Hippocampal formation (tissue), 2 donors: ENCODE measurements at places on chromosomes 11 and 22.

DNA sequence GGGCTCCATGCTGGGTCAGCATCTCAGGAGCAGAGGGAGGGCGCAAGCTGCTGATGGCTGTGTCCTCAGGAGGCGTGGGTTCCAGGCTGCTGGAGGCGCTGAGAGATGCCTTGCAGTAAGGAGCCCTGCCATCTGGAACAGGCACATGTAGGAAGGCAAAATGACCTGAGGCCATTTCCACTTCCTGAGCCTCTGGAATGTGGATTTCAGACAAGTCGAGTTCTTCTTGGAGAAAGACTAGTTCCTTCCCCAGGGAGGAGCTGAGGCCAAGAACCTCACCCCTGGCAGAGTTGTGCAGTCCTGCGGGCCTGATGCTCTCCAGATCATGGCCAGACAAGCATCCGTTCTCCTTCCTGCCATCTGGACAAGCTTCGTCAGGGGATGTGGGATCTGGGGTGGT is 19.3 kb downstream of the HPS4 start:
- DNase-seq: no peak

DNA sequence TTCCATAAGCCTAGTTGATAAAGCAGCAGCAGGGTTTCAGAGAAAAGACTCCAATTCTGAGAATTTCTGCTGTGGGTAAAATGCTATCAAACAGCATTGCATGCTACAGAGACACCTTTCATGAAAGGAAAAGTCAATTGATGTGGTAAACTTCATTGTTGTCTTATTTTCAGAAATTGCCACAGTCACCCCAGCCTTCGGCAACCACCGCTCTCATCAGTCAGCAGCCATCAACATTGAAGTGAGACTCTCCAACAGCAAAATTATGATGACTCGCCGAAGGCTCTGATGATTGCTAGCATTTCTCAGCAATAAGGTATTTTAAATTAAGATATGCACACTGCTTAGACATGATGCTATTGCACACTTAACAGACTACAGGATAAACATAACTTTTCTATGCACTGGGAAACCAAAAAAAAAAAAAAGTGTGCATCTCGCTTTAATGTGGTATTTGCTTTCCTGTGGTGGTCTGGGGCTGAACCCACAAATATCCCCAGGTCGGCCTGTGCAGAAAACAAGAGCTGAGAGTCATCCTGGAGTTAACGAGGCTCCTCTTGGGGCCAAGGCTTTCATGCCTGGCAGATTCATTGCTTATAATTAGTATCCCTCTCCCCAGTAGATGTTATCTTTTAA is 192.1 kb downstream of the CTTN start:
- DNase-seq: no peak

DNA sequence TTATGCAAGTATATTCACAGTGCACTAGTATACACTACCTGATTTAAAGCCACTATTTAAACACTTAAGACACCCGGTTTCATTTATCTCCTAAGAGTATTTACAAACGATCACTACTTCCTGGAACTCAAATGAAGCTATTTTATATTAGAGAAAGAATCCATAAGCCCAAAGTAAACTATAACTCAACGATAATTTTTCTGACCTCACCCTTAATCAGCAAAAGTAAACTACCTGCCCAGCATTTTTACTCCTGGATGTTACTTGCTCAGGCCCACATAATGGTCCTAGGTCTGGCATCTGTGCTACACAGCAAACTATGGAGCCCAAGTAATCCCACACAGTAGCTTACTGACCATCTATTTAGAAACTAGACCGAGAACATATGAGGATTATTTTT is 33.4 kb downstream of the TSG101 start:
- DNase-seq: no peak

GRCh38 chr11:10558288-10558687 is 10.2 kb downstream of the LYVE1 start:
- no peak for DNase-seq

DNA sequence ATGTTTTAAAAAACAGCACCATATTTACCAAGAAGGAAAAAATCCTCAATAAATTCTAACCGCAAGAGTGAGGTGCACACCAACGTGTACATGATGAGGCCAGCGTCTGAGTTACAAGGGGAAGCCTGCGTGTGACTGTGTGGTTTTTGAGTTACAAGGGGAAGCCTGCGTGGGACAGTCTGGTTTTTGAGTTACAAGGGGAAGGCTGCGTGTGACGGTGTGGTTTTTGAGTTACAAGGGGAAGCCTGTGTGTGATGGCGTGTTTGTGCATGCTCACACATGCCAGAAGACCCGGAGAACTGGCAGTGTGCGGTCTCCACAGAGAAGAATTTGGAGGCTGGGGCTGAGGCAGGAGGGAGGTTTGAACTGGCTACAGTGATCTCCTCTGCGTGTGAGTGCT is 1376.4 kb downstream of the TBC1D22A start:
- DNase-seq: no peak

DNA sequence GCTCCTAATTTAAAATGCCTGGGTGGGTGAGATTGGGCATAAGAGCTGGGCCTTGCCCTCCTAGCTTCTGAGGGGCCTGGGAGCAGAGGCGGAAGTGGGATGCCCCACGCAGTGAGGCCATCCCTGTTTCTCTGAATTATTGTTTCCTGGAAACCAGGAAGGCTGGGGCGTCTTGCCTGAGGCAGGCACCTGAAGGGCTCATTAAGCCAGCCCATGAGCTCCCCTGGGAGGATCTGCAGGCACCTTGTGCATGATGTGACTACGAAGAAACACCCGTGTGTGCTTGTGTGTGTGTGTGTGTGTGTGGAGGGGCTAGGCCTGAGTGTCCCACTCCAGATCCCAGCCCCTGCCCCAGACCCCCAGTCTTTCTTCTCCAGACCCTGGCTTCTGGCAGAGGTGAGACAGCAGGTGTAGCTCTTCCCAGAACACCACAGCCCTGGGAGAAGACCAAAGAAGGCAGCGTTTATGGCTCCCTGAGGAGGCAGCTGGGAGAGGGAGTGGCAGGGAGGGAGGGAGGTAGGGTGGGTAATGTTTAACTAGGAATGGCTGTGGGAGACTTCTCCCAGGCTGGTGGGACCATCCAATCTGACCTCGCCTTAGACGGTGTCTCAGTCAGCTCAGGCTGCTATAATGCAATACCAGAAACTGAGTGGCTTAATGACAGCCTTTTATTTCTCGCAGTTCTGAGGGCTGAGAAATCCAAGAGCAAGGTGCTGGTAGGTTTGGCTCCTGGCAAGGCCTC is 2.1 kb upstream of the BATF2 start:
- DNase-seq: no peak

DNA sequence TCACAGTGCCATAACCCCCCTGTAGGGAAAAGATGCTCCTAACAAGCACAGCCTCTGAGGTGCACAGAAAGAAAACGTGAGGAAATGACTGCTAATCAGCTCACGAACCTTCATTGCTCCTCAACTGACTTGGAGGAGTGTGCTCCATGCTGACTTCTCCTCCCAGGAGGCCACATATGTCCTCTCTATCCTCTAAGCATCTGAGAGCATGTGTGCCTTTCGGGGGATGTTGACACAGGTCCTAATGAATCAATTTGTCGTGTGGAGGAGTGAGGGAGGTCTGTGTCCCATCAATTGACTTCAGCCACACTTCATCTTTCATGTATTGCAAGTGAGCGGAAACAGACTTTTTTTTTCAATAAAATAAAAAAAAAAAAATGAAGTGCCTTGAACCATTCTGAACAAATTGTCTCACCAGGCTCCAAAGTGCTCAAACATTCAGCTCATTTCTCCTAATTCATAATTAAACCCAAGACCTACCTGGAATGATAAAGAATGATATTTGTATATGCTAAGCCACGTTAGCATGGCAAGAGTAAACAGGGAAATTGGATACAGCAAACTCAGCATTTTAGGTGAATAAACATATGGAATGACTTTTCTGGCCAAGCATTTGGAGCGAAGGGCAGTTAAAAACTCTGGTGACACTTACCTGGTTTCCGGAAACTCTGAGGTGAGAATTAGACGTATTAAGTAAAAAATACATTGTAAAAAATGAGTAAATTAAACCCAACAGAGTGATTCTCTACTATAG is 317.6 kb upstream of the FAT3 start:
- no peak for DNase-seq

DNA sequence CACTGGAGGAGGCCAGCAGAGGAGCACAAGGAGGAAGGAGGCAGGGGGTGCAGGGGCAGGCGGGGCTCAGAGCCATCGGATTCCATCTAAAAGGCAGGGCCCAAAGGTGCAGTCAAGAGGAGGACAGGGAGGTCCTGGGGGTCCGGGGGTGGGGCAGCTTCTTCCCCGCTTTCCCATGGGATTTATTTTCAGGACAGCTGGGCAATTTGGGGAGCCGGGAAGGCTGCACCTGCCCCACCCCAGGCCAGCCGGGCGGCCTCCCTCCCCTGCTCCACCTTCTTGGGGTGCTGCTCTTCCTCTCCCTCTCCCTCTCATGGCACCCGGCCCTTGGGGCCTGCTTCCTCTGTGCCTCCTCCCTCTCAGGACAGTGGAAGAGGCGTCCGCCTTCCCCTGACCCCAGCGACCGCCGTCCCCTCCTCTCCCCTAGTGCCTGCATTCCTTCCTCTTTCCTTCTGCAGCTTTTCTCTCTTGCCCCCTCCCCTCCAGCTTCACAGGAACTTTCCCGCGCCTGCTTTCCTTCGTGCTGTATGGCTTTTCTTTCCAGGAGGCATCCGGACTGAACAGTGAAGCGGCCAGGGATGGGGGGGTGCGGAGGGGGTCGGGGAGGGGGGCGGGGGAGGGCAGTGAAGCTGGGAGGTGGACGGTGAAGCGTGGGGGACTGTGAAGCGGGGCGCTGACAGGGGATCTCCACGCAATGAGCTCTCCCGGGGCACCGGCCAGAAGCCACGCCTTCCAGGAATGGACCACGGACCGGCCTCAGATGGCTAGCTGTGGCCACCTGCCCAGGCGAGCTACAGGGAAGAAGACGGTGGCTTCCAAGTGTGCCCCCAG is 26.9 kb downstream of the APOBEC3H start:
- no peak for DNase-seq

GRCh38 chr22:26797910-26798309 is 140.5 kb downstream of the MIAT start:
- no peak for DNase-seq

- DNase-seq: no peak
Observed at GRCh38 chr22:21938906-21939305, 13.7 kb downstream of the PPM1F start.

GRCh38 chr11:14288189-14288935 is 70.6 kb downstream of the RRAS2 start:
- no peak for DNase-seq

- DNase-seq: no peak
Observed at GRCh38 chr11:92685049-92685448, 284.4 kb upstream of the MTNR1B start.

DNA sequence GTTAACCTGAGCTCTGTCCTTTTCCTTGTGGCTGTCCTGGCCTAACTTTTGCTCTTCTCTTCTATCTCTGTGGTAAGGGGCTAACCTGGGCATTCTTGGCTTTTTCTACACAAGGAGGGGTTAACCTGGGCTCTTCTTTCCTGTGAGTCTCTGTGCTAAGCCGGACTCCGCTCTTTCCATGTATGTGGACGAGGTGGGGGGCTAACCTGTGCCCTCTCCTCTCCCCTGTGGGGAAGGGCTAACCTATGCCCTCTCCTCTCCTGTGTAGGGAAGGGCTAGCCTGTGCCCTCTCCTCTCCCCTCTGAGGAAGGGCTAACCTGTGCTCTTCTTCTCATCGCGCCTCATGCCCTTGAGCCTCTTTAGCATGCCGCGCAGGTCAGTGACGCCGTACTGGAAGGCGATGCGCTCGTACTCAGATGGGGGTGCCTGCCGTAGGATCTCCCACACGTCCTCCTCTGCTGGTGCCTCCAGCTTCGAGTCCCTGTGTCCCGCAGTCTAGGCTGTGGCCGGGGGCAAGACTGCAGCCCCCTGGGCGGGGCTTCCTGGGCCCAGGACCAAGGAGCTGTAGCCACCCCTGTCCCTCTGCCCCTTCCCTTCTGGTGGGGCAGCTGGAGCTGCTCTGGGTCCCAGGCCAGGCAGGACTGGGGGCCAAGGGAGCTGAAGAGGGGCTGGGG is 6.5 kb downstream of the MYBPC3 start:
- no peak for DNase-seq

- no peak for DNase-seq
Observed at GRCh38 chr11:15159085-15159484, 44.4 kb downstream of the INSC start.

- peak; percentile 49 for DNase-seq
Observed at GRCh38 chr11:62665599-62666258, 617 bp downstream of the CSKMT start.

GRCh38 chr11:15629690-15630321 is 515.1 kb downstream of the INSC start:
- DNase-seq: no peak

DNA sequence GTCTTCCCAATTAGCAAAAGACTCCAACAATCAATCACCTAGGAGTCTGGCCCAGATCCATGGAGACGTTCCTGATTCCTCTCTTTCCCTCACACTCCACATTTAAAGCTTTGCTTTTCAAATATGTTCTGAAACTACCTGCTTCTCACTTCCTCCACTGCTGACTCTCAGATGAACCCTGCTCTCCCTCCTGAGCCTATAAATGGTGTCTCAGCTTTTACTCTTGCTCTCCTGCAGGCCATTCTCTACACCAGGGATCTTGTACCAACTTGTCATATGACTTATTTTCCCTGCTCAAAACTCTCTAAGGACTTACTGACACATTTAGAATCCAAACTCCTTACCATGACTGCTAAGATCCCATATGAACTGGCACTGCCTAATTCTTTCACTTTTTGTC is 138.4 kb upstream of the DDI1 start:
- no peak for DNase-seq

GRCh38 chr11:67639438-67639859 is at the start of gene TBX10:
TBX10 (minus strand) TSS chr11:67639763; CDS start chr11:67639472, 291 bp downstream.
- no peak for DNase-seq

GRCh38 chr11:126879516-126879915 is 121.1 kb downstream of the KIRREL3 start:
- DNase-seq: no peak

DNA sequence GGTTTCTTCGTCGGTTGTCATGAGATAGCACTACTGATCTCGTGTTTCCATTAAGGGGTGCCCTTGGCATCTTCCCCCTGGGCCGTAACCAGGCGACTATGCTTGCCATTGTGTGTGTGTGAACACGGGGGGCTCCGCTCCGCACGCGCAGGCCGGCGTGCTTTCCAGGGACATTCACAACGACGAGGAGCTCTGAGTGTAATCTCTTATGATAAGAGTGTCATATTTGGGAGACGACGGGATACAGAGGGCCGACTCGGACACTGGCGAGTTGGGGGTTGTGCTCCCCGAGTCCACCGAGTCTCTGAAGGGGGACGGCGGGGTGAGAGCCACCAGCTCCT is 170.9 kb upstream of the CTSC start:
- DNase-seq: no peak

GRCh38 chr22:27057717-27058116 is 400.3 kb downstream of the MIAT start:
- no peak for DNase-seq

- no peak for DNase-seq
Observed at GRCh38 chr11:114322934-114323333, 26.7 kb downstream of the NNMT start.

DNA sequence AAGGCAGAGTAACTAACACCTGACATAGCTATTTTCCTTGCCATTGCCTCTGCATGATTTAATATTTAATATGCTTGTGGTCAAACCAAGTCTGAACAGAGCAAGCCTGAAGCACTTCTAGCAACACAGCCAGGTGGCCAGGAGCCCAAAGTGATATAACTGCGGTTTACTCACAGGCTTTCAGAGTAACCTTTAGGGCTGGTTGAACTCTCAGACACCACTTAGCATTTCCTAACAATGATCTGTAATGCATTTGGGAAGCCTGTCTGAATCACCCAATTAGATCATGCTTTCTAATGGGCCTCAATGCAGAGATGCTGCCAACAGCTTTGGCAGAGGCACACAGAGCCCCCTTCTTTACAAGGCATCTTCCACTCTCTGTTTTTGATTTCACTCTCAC is 96.1 kb downstream of the FDX1 start:
- no peak for DNase-seq

- DNase-seq: no peak
Observed at GRCh38 chr11:76237000-76237649, 30.8 kb upstream of the WNT11 start.
